ENCODE measurements at places on chromosomes 11 and 22.
A peak's percentile ranks its signal among the peaks of the same experiment; 100 is the strongest.

DNA sequence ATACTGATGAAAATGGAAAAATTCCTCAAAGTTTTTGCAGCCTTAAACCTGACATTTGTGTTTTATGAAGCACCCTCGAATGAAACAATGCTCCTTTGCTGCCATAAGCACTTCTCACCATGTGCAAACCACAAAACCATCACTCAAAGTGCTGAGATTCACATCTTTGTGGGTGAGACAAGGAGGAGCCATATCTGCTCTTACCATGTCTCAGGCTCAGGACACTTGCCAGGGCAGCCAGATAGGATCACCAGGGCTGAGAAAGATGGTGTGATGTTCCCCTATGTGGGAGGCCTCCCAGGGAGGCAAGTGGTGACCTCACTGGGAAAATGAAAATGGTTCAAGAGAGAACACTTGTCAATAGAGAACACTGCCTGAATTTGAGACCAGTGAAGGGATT is 120.4 kb downstream of the CCDC34 start:
- no peak for DNase-seq

DNA sequence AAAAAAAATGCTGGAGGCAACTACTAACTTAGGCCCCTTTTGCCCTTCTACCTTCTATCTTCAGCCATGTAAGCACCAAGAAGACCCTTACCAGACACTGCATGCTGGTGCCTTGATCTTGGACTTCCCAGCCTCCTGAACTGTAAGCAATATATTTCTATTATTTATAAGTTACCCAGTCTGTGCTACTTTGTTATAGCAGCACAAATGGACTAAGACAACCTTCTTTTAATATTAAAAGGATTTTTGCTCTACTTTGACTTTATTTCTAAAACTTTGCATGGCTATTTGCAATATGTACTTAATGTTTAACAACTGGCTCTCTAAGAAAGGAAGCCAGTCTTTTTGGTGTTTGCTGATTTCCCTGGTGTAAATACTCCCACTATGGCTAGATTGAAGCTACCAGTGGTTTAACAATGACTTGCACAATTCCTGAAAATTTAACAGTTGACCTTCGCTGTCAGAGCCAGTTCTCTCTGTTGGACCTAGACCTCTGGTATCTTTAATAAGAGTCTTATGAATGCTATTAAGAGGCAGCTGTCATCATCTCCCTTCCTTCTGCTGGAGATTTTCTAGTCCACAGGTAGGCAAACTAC is 25.2 kb downstream of the OR6Q1 start:
- peak; percentile 55 for DNase-seq

GRCh38 chr22:23774114-23774921 is 1.7 kb downstream of the MMP11 start:
- DNase-seq = peak; percentile 85

DNA sequence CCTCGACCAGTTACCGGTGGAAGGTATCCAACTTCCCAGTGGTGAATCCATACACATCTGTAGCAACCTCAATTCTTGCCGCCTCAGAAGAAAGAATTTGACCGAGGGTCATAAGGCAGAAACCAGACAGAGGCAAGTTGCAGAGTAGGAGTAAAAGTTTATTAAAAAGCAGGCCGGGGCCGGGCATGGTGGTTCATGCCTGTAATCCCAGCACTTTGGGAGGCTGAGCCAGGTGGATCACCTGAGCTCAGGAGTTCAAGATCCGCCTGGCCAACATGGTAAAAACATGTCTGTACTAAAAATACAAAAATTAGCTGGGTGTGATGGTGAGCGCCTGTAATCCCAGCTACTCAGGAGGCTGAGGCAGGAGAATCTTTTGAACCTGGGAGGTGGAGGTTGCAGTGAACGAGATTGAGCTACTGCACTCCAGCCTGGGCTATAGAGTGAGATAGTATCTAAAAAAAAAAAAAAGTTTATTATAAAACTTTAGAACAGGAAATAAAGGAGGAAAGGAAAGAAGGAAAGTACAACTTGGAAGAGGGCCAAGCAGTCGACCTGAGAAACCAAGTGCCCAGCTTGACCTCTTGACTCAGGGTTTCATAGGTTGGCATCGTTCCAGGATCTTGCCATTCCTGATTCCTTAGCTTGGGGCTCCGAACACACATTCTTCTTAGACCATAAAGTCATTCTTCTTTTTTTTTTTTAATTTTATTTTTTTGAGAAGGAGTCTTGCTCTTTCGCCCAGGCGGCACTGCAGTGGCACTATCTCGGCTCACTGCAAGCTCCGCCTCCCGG is 27.8 kb downstream of the RGL4 start:
- DNase-seq = no peak

GRCh38 chr11:3089236-3090061 is 32.2 kb upstream of the CARS1 start:
- DNase-seq = no peak

- no peak for DNase-seq
These were observed 831.2 kb upstream of the CCDC90B start for GRCh38 chr11:84117394-84117793.

- DNase-seq = no peak
These were observed 40.5 kb downstream of the TPCN2 start for GRCh38 chr11:69089258-69089657.

DNA sequence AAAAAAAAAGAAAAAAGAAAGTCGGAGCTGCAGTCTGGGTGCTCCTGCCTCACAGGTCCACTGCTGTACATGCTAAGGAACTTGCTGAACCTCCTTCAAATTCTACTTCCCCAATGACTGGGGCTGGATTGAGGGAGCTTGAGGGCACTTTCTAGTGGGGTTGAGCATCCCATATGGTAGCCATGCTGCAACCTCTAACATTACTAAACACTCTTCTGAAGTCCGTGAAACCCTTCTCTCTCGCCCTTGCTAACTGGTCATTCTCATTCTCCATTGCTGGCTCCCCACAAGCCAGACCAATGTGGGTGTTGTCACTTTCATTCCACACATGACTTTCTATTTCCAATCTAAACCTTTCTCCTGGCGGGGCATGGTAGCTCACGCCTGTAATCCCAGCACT is 1.2 kb downstream of the ESS2 start:
- DNase-seq = no peak

DNA sequence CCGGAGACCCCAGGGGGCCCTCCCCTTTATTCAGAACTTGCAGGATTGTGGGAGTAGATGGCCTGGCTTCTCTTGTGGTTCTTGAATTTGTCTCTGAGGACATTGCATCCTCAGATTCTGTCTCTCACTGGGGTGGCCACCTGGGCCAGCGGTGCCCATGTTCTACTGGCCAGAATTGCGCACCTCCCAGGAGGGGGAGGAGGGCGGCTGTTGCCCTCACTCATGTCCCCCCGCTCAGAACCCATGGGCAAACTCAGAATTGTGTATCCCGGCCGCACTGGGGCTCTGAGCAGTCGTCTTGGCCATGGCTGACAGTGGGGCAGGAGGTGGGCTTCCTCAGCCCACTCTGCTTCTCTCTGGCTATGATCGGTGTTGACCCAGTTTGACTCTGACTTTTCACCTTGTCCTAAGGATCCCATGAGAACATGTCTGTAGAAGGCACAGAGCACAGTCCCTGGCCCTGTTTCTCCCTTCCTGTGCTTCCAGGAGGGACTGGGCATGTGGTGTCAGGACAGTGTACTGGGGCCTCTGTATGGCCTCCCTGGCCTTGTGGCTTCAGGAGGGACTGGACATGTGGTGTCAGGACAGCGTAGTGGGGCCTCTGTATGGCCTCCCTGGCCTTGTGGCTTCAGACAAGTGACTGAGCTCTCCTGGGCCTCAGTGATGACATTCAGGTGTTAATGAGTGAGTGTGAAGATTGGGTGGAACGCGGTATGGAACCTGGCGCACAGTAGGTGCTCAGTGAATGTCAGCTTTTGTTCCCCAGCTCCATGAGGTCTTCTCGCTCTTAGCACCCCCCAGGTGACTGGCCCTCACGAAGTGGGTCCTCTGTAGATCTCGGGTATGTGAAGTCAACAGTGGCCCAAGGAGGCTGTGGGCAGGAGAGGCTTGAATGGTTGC is 99.3 kb downstream of the TBC1D22A start:
- DNase-seq = no peak

DNA sequence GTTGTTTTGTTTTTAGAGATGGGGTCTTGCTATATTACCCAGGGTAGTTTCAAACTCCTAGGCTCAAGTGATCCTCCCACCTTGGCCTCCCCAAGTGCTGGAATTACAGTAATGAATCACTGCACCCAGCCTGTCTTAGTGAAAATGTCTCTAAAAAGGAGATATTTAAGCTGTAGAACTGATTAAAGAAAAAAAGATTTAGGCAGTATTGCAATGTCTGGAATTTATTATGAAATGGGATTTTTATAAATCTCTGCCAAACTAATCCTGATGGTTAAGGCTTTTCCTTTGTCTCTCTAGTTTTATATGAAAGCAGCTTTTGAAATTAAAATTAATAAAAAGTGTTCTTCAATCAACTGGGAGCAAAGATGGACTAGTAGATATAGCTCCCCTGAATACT is 2.1 kb downstream of the PLAAT3 start:
- DNase-seq = no peak

GRCh38 chr22:45329530-45329936 is 19.8 kb downstream of the FAM118A start:
- no peak for DNase-seq

- DNase-seq = no peak
These were observed 33.1 kb downstream of the TNRC6B start for GRCh38 chr22:40210818-40211217.

DNA sequence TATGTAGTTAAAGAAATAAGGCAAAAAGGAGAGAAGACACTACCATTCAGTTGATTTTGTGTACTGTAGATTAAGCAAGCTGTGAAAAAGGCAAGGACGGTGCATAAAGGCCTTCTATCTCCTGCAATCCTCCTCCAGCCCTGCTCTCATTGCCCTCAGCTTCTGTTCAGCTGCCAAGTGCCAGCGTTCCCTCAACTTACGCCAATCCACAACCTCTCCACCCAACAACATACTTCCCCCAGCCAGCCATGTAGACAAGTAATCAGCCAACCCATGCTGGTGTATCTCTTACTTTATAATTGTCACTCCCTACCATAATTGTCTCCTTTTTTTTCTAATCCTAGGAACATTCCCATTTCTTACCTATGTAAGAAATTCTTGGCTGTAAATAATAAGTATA is 30.1 kb upstream of the ANO5 start:
- DNase-seq = no peak

- no peak for DNase-seq
These were observed 16.4 kb upstream of the ASCC2 start for GRCh38 chr22:29854432-29854831.

GRCh38 chr11:17211286-17211685 is 3.5 kb upstream of the PIK3C2A start:
- DNase-seq = no peak

- no peak for DNase-seq
These were observed 3.4 kb upstream of the UCP3 start for GRCh38 chr11:74012074-74012809.

DNA sequence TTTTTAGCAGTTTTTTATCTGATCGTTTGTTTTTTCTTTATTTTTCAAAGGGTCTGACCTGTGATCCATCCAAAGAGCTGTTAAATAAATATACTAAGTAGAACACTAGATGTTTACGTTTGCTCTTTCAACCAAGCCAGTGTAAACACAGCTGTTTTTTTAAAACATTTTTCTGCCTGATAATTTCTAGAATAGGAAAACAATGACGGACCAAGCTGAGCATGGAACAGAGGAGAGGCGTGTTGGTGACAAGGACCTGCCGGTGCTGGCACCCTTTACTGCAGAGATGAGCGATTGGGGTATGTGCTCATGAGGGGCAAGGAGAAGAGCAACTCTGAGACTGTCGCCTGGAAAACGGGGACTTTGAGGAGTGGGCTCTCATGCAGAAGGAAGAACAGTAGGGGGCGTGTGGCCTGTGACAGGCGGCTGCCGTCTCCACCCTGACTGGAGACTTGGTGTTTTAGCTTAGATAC is 28.6 kb upstream of the PANX2 start:
- no peak for DNase-seq

DNA sequence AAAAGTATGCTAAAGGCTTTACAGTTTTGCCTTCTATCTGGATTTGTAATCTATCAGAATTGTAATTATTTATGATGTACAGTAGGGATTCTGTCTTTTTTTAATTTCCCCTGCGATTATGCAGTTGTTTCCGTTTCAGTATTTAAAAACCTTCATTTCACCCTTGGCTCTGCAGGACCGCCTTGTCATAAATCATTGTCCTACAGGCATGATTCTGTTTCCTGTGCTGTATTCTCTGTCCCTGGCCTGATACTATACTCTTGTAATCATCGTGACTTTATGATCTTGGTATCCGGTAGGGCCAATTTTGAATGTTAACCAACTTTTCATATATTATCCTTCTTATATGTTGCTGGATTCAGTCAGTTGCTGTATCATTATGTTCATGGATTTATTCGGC is 151.7 kb downstream of the ATXN10 start:
- no peak for DNase-seq

GRCh38 chr22:32489377-32489776 is 14.8 kb downstream of the FBXO7 start:
- DNase-seq = no peak

GRCh38 chr22:33563220-33563964 is 356.9 kb downstream of the LARGE1 start:
- no peak for DNase-seq

DNA sequence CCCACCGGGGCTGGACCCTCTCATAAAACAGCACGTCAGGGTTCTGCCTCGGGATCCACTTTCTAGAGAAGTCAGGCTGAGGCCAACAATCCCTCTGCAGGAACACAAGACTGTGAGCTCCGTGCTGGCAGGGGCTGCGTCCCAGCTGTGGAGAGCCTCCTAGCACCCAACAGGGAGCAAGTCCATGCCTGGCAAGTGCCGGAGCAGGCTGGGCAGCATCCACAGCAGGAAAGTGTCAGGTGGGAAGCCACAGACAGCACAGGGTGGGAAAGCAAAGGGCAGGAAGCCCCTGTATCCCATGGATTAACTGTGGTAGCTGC is 682.3 kb downstream of the TBC1D22A start:
- DNase-seq = no peak

DNA sequence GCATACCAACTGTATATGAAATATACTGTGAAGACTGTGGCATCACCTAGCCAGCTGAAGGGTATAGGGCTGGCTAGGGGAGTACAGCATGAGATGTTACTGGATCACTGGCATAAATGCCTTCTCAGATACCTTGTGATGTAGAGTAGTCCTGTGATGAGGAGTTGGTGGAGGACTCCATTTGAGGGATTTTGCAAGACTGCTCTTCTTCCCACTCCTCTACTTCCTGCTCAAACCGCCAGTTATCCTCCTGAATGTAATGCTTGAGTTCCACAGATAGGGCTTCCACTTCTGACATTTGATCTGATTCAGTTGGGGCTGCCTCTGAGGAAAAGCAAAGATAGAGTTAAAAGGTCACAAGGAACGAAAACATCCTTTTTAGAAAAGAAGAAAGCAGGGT is 29.3 kb downstream of the CLDN25 start:
- DNase-seq = no peak

GRCh38 chr11:2467695-2468055 is 22.9 kb downstream of the KCNQ1 start:
- no peak for DNase-seq

- peak; percentile 59 for DNase-seq
These were observed 58.2 kb downstream of the RRAS2 start for GRCh38 chr11:14300661-14301304.

DNA sequence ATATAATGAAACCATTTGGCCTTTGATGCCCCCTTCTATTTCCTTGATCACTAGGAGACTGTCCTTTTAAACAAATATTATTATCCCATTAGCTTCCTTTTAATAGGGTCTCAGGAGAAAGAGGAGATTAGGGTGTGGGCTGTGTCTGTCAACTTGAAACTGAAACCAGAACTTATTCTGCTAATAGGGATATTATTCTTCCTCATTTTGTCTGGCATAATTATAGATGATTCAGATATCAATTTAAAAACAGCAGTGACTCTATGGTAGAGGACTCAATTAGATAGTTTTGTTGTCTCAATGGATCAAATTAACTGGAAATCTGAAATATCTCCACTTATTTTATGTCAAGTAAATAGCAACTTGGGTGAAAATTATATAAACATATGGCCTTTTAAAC is 584.9 kb upstream of the CCDC90B start:
- no peak for DNase-seq
